Foreskin melanocyte (primary cell): ENCODE measurements at places on chromosomes 11 and 22.

DNA sequence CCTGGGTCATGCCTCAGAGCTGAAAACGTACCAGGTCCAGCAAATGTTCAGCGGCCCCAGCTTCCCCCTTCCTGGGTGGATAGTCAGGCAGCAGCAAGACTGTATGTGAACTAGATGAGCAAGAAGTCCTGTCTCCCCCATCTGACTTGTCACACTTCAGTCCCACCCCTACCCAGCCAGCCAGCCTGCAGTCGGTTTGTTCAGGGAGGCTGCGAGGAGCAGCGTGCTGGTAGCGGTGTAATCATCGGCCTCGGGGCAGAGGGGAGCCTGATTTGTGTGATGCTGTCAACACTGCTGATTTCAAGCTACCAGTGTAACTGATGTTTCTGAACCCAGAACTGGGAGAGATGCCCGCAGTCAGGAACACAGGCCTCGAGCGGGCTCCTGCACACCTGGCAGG, 9.6 kb downstream of the TMEM258 start:
- no peak for DNase-seq

- no peak for DNase-seq
Observed at GRCh38 chr11:70778883-70779282, 380.6 kb downstream of the CTTN start.

- no peak for DNase-seq
Observed at GRCh38 chr11:69442012-69442806, 39.3 kb upstream of the LINC01488 start.

DNA sequence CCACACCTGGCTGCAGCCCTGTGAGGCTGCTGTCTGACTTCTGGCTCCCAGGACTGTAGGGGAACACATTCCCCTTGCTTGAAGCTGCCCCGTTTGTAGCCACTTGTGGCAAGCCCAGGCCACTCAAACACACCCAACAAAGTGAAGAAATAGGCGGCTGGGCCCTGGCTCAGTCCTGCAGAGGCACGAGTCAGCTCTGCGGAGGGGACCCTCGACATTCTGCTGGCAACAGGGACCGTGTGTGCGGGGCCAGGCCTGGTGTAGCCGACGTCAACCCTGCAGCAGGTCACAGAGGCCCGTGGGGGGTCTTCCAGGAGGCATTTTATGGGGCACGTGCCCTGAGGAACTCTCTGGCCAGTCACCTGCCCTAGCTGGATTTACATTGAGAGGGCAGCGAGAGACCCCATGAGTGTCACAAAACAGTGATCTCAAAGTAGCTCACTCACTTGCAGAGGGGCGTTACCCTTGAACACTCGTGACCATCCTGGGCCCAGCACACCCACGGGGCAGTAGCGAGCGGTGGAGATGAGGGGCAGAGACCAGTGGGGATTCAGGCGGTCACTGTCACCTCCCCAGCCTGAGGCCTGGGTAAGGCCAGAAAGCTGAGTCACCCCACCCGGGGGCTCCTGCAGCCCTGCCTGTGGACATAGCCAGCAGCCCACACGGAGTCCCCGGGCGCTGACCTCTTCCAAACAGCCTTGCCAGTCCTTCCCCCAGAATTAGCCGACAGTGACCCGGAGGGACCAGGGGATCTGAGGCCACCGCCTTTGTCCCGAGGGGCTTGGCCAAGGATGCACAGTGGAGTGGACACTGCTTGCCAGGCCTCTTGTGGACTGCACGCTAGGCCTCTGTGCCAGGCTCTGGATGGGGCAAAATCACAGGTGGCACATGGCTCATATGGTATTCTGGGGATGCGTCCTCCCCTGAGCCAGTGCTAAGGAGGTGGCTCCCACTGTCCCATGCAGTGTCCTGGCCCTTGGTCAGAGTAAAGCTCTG, 139.5 kb downstream of the CTTN start:
- no peak for DNase-seq

DNA sequence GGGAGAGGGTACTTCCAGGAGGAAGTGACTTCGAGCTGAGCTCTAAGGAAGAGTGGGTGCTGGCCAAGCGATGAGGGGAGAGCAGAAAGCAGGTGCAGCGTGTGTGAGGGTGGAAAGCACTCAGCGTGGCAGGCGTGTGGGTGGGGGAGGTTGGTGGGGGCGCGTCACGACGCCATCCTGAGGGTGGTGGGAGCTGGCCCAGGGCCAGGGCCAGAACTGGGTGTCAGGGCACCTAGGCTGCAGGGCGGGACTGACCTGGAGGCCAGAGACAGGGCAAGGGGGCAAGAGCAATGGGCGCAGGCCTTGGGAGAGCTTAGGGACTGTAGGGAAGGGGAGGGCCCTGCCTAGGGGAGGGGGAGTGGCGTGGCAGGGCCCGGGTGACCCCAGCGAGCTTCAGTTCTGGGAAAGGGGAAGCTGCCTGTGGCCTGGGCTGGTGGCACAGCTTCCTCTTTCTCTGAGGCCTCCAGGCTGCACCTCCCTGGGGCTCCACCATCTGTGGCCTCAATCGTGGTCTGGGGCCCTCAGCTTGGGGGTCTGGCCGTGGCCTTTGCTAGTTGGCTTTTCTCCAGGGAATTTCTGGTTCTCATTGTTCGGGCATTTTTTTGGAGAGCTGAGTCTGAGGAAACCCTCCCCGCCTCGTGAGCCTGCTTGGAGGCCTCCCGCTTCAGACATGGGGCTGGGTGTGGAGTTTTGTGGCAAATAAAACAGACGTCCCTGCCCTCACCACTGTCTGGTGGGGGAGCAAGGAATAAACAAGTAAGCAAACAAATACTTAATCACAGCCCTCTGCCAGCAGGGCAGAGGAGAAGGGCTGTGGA, 8.9 kb downstream of the RELT start:
- DNase-seq, result no peak
